Thymus (tissue), 14 donors: ENCODE measurements at places on chromosomes 7 and 10. TPM values are rescaled to one million over a fixed set of nuclear protein-coding genes. Genes with fewer than 3 reads are reported as not detected.

Gene VSTM4
- total RNA-seq = 3.4 TPM

Gene ZP3
- 1.6 TPM for total RNA-seq

Gene PRKCQ
- 55.2 TPM for total RNA-seq

Gene RHEB
- total RNA-seq = 90.8 TPM

Gene MACC1
- 2.2 TPM for total RNA-seq

Gene GSTK1
- 130 TPM for total RNA-seq

Gene LDB3
- total RNA-seq = 0.38 TPM

Gene MCM10
- 15.7 TPM for total RNA-seq

Gene MBL2
- 0.05 TPM for total RNA-seq

Gene KLF14
- total RNA-seq = 0.05 TPM

Gene PDLIM1
- 18.2 TPM for total RNA-seq

Gene DNTT
- total RNA-seq = 38.7 TPM

Gene TPK1
- 6.7 TPM for total RNA-seq

Gene GOLGA7B
- total RNA-seq = 0.52 TPM

Gene AKR1E2
- 3.4 TPM for total RNA-seq

Gene OPALIN
- under 0.01 TPM for total RNA-seq

Gene NFKB2
- 35.6 TPM for total RNA-seq

Gene FXYD4
- total RNA-seq = 0.14 TPM

Gene ABCB8
- total RNA-seq = 10.5 TPM

Gene IL6
- total RNA-seq = 0.24 TPM

Gene SLC29A4
- 0.38 TPM for total RNA-seq

Gene BMPER
- total RNA-seq = 1.0 TPM

Gene FOXL3
- 0.19 TPM for total RNA-seq

Gene PSD
- total RNA-seq = 4.6 TPM

Gene HNRNPH3
- 22.9 TPM for total RNA-seq

Gene SPDYE1
- total RNA-seq = not detected

Gene CDK6
- 42.0 TPM for total RNA-seq

Gene LEP
- 0.05 TPM for total RNA-seq

Gene C10orf90
- total RNA-seq = 0.38 TPM

Gene PDGFA
- total RNA-seq = 8.1 TPM

Gene ZSCAN21
- total RNA-seq = 10.8 TPM

Gene PRLHR
- total RNA-seq = 0.05 TPM

Gene NKX2-3
- total RNA-seq = 0.05 TPM

Gene GNGT1
- total RNA-seq = 0.76 TPM

Gene CFAP46
- 0.09 TPM for total RNA-seq

Gene UPK3BL2
- 2.8 TPM for total RNA-seq

Gene ZKSCAN1
- 61.4 TPM for total RNA-seq

Gene PIK3AP1
- 8.1 TPM for total RNA-seq

Gene PGAM2
- total RNA-seq = 31.0 TPM

Gene AQP1
- total RNA-seq = 18.4 TPM

Gene AGR2
- 1.7 TPM for total RNA-seq
